ENCODE measurements at places on chromosomes 3 and 15. TPM values are rescaled to one million over a fixed set of nuclear protein-coding genes. Genes with fewer than 3 reads are reported as not detected.

- peak; percentile 88 for DNase-seq
Observed at GRCh38 chr3:175150812-175151401, 291.8 kb downstream of the NAALADL2 start.

- DNase-seq, result no peak
Observed at GRCh38 chr3:151777880-151778279, 36.0 kb upstream of the AADAC start.

GRCh38 chr3:21750080-21750696 is 822 bp downstream of the ZNF385D start:
- DNase-seq, result peak; percentile 12

The TYRO3 gene
- 5.3 TPM for total RNA-seq

GRCh38 chr3:47910233-47910632 is 106.0 kb downstream of the MAP4 start:
- no peak for DNase-seq

DNA sequence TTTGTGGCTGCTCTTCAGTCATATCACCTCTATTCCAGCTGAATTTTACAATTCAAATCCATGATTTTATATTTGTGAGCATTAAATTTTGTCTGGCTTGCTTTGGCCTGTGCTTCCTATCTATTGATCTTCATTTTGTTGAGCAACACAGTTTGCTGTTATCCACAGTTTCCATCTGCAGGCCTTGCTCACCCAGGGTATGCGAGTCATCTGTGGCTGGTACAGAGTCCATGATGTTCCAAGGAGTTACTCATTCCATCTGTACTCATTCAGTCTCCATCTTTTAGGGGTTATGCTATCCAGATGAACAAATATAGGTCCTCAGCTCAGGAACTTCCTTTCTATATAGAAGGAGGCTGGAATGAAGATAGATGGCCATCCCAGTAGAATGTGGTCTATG is 70.1 kb upstream of the CCK start:
- no peak for DNase-seq

- no peak for DNase-seq
Observed at GRCh38 chr3:185526349-185526951, 25.9 kb downstream of the LIPH start.
